ENCODE measurements at places on chromosomes 5 and 9.

DNA sequence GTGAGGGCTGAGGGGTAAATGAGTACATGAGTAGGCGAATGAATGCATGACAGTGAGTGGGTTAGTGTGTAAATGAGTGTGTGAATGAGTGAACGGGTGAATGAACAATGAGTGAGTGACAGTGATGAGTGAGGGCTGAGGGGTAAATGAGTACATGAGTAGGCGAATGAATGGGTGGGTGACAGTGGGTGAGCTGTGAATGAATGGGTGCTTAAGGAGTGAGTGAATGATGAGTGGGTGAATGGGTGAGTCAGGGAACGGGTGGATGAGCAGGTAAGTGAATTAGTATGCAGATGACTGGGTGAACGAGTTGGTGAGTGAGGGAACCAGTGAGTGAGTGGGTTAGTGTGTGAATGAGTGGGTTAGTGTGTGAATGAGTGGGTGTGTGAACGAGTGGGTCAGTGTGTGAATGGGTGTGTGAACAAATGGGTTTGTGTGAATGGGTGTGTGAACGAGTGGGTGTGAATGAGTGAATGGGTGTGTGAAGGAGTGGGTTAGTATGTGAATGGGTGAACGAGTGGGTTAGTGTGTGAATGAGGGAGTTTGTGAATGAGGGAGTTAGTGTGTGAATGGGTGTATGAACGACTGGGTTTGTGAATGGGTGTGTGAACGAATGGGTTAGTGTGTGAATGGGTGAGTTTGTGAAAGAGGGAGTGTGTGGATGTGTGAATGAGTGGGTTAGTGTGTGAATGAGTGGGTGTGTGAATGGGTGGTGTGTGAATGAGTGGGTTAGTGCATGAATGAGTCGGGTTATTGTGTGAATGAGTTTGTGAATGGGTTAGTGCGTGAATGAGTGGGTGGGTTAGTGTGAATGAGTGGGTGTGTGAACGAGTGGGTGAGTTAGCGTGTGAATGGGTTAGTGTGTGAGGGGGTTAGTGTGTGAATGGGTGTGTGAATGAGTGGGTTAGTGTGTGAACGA, 32.9 kb downstream of the NKD2 start:
- no peak for DNase-seq

GRCh38 chr5:52738095-52738506, 49.6 kb upstream of the ITGA1 start:
- no peak for DNase-seq

DNA sequence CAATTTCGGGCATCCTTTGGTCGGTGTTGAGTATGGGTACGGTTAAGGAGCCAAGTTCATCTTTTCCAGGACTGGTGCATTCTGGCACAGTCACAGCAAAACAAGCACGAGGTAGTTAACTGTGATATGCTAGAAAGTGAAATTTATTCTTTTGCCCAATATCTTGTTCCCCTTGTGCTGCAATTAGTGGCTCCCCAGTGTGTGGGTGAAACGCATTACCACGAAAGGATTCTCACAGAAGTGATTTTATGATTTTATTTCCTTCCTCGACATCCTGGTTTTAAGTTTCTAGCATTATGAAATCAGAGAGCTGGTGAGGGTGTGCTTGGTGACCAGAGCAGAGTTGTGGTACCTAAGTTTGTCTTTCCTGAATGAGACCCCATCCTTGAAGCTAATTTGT, 1.5 kb downstream of the FRMPD1 start:
- no peak for DNase-seq

DNA sequence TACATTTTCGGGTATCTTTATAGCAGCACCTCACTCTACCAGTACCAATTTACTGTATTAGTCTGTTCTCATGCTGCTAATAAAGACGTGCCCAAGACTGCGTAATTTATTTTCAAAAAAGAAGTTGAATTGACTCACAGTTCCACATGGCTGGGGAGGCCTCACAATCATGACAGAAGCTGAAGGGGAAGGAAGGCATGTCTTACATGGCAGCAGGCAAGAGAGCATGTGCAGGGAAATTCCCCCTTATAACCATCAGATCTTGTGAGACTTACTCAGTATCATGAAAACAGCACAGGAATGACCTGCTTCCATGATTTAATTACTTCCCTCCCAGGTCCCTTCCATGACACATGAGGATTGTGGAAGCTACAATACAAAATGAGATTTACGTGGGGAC, 602.6 kb upstream of the DAB2 start:
- DNase-seq: no peak

DNA sequence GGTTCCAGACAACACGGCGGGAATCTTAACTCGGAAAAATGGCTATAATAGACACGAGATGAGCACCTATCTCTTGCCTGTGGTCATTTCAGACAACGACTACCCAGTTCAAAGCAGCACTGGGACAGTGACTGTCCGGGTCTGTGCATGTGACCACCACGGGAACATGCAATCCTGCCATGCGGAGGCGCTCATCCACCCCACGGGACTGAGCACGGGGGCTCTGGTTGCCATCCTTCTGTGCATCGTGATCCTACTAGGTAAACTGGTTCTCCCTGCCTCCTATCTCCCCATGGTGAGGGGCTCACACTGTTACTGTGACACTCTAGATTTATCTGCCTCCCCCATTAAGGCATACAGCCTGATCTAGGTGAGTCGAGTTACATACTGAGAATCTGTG, 124.2 kb downstream of the CDH6 start:
- no peak for DNase-seq

- DNase-seq: no peak
These were observed 45.3 kb downstream of the INSYN2B start for GRCh38 chr5:169934990-169935389.

- DNase-seq: no peak
These were observed 120.2 kb upstream of the GRHPR start for GRCh38 chr9:37302277-37302676.

- DNase-seq: no peak
These were observed 157.0 kb upstream of the RAI14 start for GRCh38 chr5:34499001-34499734.

GRCh38 chr9:134617246-134617645, 24.4 kb upstream of the COL5A1 start:
- no peak for DNase-seq

GRCh38 chr5:676699-677076, 16.5 kb downstream of the TPPP start:
- no peak for DNase-seq

GRCh38 chr5:126971455-126972031, 58.8 kb downstream of the MARCHF3 start:
- no peak for DNase-seq

GRCh38 chr5:141692919-141693725, 11.1 kb upstream of the ARAP3 start:
- DNase-seq: no peak

DNA sequence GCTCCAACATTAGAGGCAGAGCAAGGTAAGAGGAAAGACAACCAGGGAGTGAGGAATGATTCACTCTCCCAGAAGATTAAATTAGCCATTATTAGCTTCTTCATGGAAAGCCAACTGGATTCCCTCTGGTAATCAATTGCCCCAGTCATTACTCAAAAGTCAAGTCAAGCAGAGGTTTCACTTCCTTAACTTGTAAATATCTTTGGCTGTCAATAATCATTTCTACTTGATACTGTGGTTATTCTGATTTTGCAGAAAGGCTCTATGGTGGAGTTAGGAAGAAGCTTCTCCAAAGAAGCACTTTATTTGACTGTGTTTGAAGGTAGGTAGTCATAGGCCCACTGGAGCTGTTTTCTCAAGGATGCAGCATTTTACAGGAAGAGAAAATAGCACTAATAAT, 78.0 kb downstream of the JAKMIP2 start:
- no peak for DNase-seq

DNA sequence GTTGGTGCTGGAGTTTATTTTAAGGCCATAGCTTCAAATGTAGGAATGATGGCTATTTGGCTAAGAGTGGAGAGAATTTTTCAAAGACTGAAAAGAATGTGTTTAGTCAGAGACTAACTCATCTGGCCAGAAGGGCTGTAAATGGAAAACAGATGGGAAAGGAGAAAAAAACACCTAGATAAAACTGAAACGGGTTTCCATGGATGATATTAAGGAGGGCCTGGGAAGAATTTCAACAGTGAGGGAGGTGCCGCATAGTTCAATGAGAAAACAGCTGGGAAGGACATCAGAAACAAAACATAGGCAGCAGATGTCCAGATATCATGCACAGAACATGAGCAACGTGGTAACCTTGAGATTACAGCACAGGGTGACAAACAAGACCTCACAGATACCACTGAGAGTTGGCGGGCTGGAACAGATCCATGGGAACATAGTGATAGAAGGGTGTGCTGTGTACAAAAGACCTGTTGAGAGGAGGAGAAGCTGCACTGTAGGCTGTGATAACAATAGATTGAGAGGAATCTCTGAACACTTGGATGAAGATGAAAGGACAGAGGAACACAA, 31.2 kb upstream of the RAD23B start:
- DNase-seq: peak; percentile 93

- DNase-seq: no peak
These were observed 134.1 kb downstream of the ARL15 start for GRCh38 chr5:54176066-54176830.

DNA sequence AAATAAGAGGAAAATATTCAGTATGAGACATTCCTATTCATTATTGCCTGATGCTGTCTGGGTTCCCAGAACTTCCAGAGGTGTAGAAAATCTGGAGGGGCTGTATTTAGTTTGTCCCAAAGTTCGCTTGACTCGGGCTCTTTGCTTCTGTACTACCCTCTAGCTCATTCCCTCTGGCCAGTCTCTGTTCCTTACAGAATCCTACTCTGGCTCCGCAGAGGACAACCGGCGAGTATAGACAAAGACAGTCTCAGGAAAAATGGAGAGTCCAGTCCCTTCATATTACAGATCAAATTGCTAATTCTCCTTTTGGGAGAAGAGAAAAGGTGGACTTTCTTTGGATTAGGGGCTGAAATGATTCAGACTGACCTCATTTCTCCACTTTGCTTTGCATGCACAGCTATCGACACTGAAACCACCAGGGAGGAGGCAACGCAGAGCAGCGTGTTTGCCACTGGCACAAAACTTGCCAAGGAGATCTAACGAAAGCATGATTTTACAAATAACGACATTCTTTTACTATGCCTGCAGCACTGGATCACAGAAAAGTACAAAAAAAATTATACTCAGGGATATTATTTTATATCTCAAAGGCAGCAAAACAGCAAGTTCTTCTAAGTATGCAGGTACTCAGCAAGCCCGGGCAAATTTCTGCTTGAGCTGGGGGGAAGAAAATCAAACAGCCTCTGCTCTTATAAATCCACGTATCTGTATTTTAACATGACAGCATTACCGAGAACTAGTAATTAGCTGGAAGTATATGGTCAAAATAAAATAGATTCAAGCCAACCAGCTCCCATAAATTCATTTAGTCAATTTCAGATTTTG, 279.7 kb downstream of the NPR3 start:
- DNase-seq: peak; percentile 12

DNA sequence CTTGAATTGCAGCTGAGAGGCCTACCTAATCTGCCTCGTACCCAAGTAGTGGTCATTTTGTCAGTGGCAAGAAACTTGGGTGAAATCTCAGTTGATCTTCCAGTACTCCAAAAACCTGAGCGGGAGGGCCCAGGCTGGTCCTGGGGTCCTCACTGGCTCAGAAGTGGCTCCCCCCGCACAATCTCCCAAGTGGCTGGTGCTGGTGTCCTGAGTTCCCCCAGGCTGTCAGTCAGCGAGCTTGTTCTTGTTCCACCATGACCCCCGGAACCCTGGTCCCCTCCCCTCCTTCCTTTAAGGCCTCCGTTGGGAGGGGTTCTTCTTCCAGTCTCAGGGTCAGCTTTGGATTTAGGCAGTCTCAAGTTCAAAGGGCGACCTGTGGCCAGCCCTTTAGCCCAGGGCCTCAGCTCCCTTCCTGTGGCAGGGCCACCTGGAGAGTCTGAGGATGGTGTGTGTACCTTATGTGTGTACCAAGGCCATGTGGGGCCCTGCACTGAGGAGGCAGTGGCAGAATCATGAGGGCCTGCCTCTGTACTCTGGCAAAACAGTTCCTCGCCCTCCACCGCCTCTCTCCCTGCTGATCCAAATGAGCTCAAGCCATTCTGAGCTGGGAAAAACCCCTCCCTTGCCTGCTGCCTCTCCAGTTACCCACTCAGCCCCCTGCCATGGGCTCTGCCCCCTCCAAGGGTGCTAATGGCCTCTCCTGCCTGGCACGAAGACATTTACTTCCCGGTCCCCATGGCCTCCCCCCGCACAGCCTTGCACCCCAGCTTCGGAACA, 4.5 kb upstream of the DBN1 start:
- no peak for DNase-seq

DNA sequence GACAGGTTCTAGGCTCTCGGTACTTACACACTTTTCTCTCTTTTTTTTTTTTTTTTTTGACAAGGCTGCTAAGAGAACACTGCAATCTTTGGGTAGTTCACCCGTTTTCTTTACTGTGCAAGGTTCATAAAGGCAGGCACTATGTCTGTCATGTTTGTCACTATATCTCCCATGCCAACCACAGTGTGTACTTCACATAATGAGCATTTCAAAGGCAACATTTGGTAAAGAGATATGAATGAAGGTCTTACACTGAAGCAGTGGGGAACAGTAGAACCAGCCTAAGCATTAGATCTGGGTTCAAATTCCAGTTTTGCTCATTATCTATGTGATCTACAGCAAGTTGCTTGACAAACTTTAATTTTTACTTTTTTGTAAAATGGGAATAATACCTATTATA, 1.5 kb upstream of the HMGCR start:
- no peak for DNase-seq

GRCh38 chr9:33162721-33163311, 4.3 kb downstream of the B4GALT1 start:
- DNase-seq: peak; percentile 88

GRCh38 chr5:91010090-91010489, 373.0 kb downstream of the ARRDC3 start:
- no peak for DNase-seq

GRCh38 chr9:76580188-76580587, 121.2 kb downstream of the GCNT1 start:
- no peak for DNase-seq

- DNase-seq: no peak
These were observed 27.0 kb upstream of the C9orf72 start for GRCh38 chr9:27600256-27600655.

- peak; percentile 22 for DNase-seq
These were observed 7.3 kb upstream of the GRHPR start for GRCh38 chr9:37415011-37415719.

DNA sequence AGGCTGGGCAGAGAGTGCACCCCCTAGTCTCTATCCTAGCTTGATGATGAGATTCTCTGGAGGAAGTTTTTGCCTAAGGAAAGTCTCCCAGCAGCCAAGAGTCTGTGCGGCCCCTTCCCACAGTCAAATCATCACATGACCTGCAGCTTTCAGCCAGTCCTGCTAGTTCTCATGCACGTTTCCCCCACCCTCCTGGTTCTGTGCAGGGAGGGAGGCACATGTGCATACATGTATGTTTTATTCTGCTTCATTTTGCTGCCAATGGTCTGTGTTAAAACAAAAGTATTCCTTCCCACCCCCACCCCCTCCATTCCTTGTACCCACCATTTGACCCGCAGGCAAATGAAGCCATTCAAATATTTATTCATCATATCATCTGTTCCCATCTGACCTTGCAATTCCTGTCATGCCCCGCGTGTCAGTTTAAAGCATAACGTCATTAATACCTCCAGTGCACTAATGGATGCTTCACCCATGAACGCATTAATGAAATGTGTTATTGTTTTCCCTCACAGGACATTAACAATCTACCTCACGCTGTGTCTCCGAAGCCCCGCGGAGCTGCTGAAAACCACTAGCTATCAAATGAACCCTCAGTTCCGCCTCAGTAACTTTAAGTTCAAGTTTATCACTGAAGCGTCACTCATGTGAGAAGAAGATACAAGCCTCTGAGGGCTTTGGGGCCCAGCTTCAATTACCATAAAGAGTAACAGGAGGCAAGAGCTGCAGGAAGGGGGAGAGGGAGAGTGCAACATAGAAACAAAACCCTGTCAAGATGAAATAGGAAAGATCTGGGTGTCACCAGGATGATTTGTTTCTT, 139.6 kb downstream of the RASEF start:
- DNase-seq: no peak

Data from skeletal muscle cell (primary cell).